ENCODE measurements at places on chromosomes 3 and 15.

DNA sequence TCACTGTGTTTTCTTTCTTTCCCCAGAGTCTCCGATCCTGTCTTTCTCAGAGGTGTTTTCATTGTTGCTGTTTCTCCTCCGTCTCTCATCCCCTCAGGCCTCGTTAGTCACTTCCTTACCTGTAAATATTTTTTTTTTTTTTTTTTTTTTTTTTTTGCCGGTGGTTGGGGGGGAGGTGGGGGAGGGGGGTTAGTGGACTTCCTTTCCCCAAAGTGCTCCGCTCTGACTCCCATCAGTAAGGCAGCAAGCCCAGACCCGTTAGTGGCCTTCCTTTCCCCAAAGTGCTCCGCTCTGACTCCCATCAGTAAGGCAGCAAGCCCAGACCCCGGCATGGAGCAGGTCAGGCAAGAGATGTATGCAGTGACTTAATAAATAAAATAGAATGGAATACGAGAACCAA is 97.1 kb upstream of the TNFAIP8L3 start:
- DNase-seq, result no peak

DNA sequence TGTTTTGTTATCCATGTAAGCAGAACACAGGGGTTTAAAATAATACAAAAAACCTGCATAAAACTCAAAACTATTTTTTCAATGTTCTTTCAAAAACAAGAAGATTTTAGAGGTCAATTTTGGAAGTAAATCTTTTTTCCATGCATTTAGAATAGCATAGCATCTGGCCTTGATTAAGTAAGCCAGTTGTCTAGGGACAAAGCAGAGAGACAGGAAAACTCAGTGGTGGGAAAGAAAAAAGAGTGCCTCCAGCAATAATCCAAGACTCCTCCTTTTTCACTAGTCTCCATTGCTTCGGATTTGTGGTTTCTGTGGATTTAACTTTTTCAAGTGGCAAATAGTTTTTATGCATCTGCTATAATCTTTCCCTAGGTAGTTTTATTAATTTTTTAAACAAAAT is 88.9 kb downstream of the SUCNR1 start:
- DNase-seq, result no peak

DNA sequence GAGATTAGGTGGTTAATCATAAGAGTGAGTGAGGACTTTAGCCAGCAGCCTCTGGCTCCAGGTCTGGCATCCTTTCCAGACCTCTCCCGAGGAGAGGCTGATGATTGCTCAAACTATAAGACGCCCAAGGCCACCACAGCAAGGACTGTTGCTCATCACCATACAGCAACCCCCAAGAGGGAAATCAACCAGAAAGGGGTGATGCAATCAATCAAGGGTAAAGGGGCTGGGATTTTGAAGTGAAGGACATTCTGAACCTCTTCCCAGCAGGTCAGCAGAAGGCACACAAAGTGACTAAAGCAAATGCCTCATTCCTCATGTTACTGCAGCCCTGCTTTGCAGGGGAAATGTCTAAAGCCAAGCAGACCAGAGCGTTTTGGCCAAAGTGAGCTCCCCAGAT is 247.3 kb upstream of the IGF1R start:
- no peak for DNase-seq

GRCh38 chr3:50411229-50411628 is 51.9 kb upstream of the TMEM115 start:
- no peak for DNase-seq

DNA sequence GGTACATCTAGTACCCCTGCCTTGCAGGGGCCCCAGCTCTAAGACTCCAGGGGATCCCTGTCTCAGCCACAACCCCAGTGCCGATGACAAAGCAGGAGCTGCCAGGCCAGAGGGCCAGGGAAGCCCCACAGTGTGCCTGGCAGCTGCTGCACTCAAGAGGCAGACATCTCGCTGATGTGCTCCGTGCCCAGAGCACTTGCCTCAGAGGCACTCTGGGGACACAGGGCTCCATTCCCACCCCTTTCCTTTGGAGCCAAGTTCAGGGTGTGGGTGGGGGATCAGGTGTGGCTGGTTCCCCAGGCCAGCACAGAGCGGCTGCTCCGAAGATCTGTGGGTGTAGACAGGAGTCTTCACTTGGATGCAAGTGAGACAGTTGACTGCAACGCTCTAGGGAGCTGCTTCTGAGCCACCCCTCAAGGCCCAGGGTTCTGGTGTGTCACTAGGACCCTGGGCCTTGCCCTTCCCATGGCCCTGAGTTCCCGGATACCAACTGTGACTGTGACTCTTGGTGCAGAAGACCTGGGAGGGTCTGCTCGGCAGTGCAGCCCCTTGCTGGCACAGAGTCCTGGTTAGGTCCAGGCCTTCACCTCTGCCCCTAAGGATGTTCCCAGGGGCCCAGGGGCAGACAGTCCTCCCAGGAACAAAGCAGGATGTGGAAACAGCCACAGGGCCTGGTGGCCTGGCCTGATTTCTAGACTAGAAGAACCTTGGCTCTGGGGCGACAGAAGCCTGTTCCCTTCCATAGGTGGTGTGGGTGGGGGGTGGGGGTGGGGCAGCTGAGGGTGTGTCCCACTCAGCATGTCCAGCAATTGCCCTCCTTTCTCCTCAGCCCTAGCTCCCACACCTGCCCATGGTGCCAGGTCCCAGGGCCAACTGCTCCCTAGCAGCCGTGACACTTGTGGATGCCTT is 2.5 kb downstream of the NT5DC2 start:
- DNase-seq, result no peak

DNA sequence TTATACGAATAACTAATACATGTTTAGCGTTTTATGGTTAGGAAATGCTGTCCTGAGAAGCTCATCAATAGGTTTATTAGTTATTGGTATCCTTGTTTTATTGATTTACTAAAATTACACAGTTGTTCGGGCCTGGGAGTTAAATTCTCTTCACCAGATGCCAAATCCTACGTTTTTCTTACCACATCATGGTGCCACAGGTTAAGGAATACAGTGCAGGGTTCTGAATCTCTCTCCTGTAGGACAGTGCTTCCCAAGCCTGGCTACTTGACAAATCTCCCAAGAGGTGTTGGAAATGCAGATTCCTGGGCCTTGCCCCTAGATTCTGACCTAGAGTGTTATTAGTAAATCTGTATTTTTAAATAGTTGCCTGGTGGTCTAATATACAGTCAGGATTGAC is 273.4 kb upstream of the LRRFIP2 start:
- DNase-seq, result no peak

DNA sequence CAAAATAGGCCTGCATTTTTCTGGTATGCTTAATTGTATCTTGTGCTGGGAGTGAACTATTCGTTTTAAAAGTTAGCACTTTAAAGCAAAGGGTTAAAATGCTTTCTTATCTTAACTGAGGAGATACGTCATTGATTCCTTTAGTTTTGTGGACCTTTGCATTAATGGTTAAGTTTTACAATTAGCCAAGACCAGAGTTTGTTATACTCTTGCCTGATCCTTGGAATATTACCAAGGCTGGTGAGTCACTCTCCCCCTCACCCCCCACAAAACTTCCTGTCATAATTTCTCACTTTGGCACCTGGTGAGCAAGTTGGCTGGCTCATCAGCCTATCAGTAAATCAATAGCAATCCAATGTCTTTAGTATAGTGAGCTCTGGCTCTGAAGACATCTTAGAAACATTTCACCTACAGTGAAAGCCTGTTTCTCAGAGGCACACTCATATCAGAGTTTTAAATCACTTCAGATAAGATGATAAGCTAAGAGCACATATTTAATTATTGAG is 26.7 kb downstream of the SLC2A2 start:
- DNase-seq, result no peak

- no peak for DNase-seq
Observed at GRCh38 chr3:143209715-143210059, 90.1 kb downstream of the CHST2 start.

DNA sequence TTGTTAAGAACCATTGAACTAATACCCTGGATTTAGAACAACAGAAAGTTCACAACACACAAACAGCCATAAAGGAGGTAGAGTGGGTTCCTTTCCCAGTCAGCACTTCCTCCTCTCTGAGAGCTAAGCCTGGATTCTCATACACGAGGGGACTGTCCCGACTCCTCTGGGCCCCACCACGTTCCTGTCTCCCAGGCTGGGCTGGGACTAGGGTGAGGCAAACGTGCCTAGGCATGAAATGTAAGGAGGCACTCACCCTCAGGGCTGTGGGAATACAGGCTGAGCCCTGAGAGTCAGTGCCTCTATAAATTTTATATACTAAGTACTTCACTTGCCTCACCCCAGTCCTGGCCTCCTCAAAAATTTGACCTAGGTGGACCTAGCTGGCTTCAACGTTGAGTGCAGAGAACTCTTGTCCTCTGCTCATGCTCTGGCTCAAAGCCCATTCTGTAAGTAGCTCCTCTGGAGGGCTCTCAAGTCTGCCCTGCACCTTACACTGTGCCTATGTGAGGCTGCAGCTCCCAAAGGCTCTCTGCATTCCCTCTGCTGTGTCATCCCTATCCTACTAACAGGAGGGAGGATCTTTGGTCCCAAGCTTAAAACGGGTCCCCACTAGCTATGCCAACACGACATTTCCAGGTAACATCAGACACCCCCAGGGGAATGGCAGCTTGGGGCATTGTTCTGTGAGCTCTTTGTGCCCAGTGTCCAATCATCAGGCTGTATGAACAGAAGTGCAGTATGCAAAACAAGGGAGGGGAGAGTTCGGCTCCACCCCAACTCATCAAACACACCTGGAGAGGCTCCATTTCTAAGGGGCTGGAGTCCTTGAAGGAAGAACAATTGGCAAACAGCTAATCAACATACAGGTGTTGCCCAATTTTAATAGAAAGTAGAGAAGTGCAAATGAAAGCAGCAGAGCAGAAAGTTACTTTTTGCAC is 233.2 kb downstream of the RPLP1 start:
- DNase-seq, result no peak

DNA sequence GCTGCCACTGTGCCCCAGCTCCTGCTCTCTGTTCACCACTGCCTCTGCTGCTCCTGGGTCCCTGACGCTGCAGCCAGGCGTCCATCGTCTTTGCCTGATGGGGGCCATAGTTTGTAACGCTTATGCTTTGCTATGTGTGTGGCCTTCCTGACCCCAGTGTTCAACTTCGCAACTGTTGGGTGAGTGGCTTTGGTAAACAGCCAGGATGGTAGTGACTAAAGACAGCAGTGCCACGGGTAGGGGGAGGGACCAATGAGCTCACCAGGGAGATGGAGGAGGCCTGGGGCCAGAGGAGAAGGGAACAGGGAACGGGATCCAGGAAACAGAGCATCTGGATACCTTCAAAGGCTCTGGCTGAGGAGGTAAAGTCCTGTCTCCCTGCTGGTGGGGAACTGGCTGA is 75.9 kb upstream of the ALDH1L1 start:
- no peak for DNase-seq

GRCh38 chr3:172939651-172940293 is 189.2 kb downstream of the ECT2 start:
- no peak for DNase-seq

All from activated CD4-positive, alpha-beta T cell treated with anti-CD3 and anti-CD28 coated beads, Interleukin-2, amount 10 ng/mL, durations not matched to agents 7 days and 5 days (primary cell).